ENCODE measurements at places on chromosomes 3 and 15.

- H3K36me3 ChIP-seq, result no peaks in the 10 kb centered on the region
- no peak overlapping the region for H3K27ac ChIP-seq
Measured at GRCh38 chr15:32824777-32825176, 107.0 kb downstream of the GREM1 start.

- no peaks in the 10 kb centered on the region for H3K27me3 ChIP-seq
- H3K27ac ChIP-seq, result no peak overlapping the region
- H3K36me3 ChIP-seq, result no peaks in the 10 kb centered on the region
- no peak for DNase-seq
- H3K4me3 ChIP-seq, result no peak overlapping the region
- H3K4me1 ChIP-seq, result no peaks in the 10 kb centered on the region
Measured at GRCh38 chr3:134342259-134342658, 32.0 kb downstream of the AMOTL2 start.

DNA sequence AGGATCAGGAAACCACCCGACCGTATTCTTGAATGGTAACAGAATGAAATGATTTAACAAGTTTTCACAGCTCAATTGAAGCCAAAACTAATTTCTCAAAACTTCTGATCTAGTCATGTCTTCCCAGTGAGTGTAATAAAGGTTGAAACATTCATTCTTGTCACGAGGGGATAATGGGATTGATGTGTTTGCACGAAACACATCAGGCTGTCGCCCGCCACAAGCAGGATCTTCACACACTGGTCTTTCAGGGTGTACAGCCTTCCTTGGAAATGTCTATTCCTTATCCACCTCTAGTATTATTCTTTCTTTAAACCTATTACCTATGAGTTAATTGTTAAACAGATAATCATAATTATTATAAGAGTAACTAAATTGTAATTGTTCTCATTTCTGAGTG, 94.3 kb downstream of the KCNAB1 start:
- no peak for DNase-seq
- H3K36me3 ChIP-seq, result no peaks in the 10 kb centered on the region
- no peaks in the 10 kb centered on the region for H3K27me3 ChIP-seq
- no peak overlapping the region for H3K27ac ChIP-seq

DNA sequence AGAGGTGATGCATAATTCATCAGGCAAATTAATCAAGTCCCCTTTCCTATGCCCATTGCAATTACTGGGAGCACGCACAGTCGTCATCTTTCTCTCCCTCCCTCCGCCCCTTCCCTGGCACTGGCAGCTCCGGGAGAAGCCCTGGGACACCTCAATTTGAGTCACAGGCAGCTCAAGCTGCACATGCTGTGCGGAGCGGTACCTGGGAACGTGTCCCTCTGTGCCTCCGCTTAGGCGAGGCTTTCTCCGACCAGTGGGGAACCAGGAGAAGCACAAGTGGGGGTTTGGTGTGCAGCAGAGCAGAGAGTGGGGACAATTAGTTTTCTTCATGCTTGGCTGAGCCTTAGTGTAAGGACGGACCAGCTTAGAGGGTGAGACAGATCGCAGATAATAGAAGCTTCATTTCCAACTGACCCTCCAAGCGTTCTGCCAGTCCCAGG, 88.3 kb downstream of the SOX14 start:
- H3K27ac ChIP-seq, result no peak overlapping the region
- no peak overlapping the region for H3K4me3 ChIP-seq
- H3K36me3 ChIP-seq, result no peaks in the 10 kb centered on the region

- no peak for DNase-seq
- no peaks in the 10 kb centered on the region for H3K4me1 ChIP-seq
- H3K36me3 ChIP-seq, result no peaks in the 10 kb centered on the region
- no peak overlapping the region for H3K27ac ChIP-seq
- peaks cover 13% of the 10 kb centered on the region for H3K27me3 ChIP-seq
- H3K4me3 ChIP-seq, result no peak overlapping the region
Measured at GRCh38 chr15:81752974-81753373, 292.8 kb downstream of the MEX3B start.

Data from gastrocnemius medialis (tissue), 4 donors.